ENCODE measurements at places on chromosomes 7 and 10.
A peak's percentile ranks its signal among the peaks of the same experiment; 100 is the strongest.

DNA sequence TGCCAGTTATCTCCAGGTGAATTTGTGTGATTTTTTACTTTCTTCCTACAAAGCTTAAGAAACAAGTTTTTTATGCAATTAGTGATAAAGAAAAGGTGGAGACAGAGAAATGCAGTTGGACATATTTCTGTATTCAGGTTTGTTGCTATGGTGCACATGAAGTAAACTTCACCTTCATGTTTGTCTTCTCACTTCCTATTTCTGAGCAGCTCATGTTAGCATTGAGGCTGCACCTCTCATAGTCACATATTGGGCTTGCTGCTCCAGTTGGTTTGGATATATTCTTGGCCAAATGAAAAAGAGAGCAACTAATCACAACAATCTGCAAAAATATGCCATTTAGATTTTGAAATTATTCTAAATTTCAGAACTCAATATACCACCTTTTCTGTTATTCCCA, 475.6 kb upstream of the ZWINT start:
- no peak for DNase-seq

GRCh38 chr10:32446536-32447406, 831 bp downstream of the CCDC7 start:
- peak; percentile 83 for DNase-seq

DNA sequence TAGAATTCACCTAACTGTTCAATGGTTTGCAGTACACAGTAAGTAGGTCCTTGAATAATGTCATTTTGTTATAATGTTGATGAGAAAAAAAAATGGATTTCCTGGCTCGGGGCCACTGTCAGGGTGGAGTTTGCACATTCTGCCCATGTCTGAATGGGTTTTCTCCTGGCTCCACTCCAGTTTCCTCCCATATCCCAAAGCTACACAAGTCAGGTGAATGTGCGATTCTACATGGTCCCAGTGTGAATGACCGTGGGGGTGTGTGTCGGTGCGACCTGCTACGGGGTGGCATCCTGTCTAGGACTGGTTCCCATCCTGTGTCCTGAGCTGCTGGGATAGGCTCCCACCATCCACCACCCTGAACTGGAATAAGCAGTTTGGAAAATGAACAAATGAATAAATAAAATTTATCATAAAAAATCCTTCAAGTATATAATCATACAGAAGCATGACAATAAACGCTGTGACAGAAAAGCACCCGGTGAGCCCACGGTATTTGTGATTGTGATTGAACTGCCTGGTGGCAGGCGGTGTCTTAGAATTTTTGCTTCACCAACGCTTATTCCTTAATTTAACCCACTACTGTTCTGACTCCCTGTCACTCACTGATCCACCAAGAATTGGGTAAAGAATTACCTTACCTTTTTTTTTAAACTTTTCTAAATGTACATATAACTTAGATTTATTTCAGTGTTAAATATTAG, 114.1 kb downstream of the ICA1 start:
- no peak for DNase-seq

DNA sequence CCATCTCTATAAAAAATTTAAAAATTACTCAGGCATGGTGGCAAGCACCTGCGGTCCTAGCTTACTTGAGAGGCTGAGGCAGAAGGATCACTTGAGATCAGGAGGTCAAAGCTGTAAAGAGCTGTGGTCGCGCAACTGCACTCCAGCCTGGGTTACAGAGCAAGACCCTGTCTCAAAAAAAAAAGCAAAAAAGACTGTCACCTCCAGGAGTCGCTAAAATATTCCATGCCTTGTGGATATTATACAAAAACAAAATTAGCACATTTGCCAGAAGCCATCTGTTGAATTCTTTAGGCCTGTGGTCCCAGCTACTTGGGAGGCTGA, 87.0 kb upstream of the SDK1 start:
- no peak for DNase-seq

DNA sequence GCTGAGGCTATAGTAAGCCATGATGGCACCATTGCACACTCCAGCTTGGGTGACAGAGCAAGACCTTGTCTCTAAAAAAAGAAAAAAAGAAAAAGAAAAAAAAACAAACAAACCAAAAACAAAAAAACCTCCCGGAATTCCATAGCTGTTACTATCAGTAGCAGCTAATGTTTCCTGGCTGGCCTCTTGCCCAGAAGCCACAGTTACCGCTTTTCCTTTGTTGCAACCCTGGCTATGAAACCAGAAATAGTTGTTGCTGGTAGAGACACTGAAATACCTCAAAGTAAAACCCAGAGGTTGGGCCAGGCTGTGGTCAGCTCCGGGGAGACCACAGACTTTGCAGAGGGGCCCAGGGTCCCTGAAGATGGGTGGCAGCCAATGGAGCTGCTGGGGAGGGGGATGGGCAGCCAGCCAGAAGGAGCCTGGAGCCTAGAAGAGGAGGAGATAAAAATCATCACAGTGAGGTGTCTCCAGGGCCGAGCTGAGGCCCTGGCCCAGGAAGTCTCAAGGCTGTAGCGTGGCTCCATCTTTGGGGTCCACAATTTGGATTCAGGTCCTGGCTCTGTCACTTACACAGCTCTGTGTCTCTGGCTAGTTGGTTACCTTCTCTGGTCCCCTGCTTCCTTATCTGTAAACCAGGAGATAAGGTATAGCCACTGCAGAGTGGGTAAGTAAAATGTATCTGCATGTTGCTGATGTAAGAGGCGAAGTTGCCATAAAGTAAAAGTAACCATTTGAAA, 3.4 kb upstream of the CHST12 start:
- DNase-seq: peak; percentile 94

DNA sequence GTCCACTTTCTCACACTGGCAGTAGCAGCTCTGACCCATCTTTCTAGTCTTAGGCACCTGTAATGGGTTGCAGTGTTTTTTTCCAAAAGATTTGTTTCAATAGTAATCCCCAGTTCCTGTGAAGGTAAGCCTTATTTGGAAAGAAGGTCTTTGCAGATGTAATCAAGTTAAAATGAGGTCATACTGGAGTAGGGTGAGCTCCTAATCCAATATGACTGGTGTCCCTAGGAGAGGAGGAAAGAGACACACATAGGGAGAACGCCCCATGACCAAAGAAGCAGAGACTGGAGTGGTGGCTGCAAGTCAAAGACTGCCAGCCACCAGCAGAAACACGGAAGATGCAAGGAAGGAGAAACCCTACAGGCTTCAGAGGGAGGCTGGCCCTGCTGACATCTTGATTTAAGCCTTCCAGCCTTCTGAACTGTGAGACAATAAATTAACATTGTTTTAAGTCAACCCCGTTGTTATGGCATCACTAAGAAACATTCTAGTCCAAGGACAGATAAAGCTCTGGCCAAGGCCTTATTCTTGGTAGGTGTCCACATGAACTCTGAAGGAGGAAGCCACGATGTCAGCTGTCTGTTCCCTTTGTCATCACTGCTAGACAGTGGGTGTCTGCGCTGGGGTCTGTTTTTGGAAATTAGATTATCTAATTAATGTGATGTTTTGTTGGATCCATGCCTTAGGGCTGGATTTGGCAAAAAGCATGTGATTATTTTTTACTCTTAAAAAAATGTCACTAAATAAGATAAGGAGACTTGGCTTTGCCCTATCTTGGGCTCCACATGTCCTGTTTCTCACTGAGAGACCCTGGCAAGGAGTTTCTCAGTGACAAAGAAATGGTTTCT, 214.9 kb downstream of the KCNMA1 start:
- peak; percentile 48 for DNase-seq

DNA sequence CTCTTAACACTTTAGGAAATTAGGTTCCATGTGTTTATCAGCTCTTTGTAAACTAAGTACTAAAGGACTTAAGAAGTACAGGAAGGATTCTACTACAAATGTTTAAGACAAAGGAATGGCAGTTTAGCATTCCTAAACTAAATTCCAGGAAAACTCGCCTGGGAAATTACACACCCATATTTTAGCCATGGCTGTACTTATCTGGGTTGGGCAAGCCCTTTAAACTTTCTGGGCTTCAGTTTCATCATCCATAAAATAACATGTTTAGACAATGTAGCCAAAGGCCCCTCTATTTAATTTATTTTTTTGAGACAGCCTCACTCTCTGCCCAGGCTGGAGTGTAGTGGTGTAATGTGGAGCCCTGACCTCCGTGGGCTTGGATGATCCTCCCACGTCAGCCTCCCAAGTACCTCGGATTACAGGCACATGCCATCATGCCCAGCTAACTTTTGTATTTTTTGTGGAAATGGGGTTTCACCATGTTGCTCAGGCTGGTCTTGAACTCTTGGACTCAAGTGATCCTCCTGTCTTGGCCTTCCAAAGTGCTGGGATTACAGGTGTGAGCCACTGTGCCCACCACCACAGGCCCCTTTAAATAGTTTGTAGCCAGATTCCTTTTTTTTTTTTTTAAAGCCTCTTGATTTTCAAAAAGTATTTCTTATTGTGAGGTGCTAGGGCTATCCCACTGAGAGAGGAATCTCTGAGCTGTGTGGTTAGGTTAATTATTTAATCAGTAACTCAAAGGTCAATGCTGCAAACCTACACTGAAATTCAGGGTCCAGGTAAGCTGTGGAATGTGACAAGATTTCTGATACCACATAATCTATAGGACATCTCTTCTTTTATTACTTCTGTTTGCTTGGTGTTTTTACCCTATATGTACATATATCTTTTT, 32.1 kb downstream of the TMEM60 start:
- DNase-seq: no peak

DNA sequence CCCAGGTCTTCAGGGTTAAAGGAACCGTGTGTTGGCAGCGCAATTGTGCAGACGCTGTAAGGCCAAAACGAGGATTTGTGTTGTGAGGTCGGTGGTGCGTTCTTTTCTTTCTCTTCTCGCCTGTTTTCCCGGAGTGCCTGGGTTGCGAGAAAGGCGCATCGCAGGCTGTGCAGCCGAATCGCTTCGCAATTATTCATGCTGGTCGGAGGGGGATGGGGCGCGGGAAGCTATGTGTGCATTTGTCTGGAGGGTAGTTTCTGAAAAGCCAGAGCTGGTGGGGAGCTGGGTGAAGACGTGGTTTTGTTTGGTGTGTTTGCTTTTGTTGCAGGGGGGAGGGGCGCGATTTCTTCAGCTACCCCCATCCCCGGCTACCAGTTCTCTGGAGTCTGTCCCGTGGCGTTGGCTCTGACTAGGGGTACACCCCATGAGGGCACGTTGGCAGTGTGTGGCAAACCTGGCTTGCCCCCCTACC, 2.1 kb downstream of the MXI1 start:
- DNase-seq: peak; percentile 87

DNA sequence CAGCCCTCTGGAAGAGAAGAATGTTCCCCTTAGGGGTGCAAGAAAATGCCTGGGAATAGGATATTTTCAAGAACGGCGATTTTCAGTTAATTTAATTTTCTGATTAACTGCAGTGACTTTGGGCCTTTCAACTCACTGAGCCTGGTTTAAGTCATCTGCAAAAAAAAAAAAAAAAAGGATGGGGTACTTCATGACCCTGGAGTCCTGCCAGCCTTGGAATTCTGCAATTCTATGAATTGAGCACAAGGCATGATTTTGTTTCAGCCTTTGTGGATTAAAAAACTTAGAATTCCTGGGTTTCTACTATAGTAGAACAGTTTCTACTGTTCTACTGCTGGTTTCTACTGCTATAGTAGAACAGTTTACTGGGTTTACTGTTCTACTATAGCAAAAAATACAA, 58.3 kb upstream of the CALD1 start:
- DNase-seq: no peak

- DNase-seq: no peak
Measured at GRCh38 chr10:2340831-2341647, 603.7 kb upstream of the ADARB2 start.

DNA sequence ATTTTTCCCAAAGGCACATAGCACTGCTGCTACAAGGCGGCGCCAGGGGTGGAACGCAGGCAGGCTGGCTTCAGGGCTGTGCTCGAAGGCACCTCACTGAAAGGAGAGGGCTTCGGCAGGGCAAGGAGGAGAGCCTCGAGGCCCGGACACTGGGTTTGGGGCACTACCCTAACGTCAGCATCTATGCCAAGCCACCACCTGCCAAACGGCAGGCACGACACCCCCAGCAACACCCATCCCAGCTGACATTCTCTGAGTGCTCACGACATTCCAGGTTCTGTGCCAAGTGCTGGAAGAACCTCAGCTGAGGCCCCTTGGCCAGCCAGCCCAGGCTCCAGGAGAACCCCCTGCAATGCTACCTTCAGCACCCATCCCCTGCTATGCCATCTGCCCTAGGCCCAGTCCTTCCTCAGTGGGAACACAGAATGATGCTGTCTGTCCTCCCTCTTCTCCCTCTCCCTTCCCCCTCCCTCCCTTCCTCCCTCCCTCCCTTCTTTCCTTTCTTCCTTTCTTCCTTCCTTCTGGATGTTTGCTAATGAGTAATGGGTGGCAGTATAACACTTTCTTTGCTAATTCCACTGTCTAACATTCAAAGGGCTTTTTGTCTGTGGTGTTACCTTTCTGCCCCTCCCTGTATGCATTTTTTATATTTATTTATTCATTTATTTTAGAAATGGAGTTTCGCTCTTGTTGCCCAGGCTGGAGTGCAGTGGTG, 24.3 kb downstream of the ZCCHC24 start:
- no peak for DNase-seq

DNA sequence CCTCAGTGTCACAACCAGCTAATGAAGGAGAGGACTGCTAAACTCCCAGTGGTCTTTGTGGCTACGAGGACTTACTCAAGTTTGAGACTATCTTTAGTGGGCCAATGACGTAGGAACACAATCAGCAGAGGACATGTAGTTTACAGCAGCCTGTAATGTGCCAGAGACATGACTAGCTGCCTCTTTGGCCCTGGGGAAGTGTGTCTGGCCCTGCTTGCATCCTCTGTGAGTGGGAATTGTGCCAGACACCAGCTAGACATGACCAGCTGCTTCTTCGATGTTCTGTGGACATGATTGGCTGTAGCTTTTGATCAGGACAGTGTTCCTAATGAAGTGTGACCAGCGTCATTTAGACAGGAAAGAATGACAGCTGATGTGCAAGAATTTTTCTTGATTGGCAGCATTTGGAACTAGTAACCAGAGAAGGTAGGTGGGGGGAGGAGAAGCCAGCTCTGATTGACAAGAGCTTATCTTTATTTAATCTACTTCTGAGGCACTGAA, 141.7 kb downstream of the AUTS2 start:
- DNase-seq: peak; percentile 5

DNA sequence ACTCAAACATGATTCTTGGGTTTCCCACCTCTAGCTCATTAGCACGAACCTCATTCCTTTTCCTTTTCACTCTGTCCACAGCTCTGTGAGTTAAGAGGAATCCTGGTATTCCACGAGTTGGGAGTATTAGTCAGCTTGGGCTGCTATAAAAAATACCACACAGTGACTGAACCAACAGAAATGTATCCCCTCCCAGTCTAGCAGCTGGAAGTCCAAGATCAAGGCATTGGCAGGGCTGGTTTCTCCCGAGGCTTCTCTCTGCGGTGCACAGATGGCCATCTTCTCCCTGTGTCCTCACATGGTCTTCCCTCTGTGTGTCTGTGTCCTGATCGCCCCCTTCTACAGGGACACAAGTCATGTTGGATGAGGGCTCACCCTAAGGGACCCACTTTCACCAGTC, 261.6 kb downstream of the TNS3 start:
- DNase-seq: no peak

DNA sequence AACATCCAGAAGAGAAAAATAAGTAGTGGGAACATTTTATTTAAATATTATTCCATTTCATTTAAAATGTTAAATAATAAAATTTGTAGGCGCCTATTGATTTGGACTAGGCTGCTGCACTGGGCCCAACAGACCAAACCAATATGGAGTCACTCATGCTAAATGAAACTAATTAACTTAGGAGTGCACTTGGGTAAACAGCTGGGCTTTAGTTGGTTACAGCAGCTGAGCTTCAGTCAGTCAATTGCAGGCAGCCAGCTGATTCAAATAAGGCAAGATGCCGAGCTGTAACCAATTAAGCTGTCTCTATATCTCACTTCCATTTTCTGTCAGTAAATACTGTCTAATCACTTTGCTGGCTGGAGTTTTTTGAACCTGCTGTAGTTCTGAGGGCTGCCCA, 102.1 kb upstream of the WDR11 start:
- no peak for DNase-seq
